Nucleus accumbens (tissue), 56 donors: ENCODE measurements at places on chromosomes 1 and 21.

DNA sequence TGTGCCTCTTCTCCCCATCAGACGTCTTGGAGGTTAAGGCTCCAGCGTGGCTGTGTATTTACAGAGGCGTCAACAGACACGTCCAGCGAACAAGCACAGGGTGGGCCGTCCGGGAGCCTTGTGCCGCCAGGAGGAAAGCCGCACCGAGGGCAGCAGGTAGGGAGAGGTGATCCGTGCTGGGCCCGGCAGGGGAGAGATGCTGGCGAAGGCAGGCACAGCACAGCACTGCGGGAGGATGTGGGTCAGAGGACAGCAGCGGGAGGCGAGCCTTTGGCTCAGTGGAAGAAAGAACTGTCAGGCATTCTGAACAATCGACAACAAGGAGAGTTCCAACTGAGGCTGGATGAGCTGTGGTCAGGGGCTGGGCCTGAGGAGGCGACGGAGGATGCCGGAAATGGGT is 144.1 kb upstream of the TNR start:
- DNase-seq = no peak

DNA sequence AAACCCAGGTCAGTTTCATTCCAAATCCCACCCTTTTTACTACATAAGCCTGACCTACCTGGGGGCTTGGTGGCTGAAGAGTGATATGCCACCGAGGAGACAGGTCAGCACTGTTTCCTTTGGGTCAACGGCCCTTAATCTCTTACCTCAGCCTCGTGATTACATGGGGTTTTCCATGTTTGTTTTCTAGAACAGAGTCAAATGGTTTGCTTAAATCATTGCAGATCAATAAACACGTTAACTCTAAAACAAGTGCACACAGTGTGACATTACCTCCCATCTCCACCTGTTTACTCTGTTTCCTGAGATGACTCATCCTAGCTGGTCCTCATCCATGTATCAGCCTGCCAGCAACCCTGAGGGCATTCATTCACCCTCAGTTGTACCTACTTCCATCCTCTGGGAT is 40.8 kb upstream of the TP53BP2 start:
- no peak for DNase-seq

GRCh38 chr1:79777481-79778219 is 771.1 kb upstream of the ADGRL4 start:
- DNase-seq = no peak

- DNase-seq = no peak
These were observed 36.6 kb downstream of the UBASH3A start for GRCh38 chr21:42440187-42440792.

DNA sequence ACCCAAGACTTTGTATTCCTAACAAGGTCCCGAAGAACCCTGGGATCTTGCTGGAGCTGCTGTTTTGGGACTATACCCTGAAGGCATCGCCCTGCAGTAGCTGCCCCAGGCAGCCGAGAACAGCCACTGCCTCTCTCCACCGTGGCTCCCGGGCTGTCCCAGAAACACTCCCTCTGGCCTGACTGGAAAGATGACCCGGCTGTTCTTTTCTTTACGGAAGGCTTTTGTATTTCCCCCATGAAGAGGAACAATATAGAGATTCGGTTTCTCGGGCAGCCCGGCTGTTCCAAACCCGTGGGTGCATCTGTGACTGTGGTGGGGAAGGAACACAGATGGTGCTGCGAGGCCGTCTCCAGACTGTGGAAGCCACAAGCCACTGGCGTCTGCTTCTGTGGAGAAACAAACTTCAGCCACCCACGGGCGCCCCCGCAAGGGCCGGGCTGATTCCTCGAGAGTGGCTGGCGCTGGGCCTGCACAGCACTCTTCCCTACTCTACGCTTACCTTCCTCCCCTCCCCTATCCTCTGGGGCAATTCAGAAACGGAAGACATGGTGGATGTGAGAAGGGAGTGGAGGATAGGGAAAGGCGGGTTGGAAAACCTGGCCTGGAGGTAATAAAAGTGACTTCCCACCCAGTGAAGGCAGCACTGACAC is 33.7 kb upstream of the VASH2 start:
- DNase-seq = peak; percentile 2
